Ecto neural progenitor cell (in vitro differentiated cells): ENCODE measurements at places on chromosomes 3 and 15.

GRCh38 chr15:56019060-56019793, 25.8 kb upstream of the NEDD4 start:
- no peak for DNase-seq

DNA sequence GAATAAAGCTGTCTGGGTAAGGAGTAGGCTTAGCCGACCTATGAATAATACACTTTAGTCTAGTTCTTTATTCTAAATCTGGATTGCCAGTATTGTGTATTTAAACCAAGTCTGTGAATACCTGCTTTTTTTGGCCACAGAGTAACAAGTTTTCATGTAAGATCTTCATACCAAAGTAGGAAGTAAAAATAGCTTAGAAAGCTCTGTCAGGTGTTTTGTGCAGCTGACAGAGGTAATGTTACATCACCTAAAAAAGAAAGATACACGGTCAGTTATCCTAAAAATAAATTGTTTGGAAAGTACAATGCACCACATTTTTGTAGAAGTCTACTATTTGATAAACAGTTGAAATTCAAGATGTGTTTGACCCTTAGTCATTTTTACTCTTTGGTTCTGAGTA, 16.5 kb downstream of the CALML4 start:
- DNase-seq = no peak

GRCh38 chr3:50652709-50653108, 22.0 kb upstream of the DOCK3 start:
- DNase-seq = no peak

DNA sequence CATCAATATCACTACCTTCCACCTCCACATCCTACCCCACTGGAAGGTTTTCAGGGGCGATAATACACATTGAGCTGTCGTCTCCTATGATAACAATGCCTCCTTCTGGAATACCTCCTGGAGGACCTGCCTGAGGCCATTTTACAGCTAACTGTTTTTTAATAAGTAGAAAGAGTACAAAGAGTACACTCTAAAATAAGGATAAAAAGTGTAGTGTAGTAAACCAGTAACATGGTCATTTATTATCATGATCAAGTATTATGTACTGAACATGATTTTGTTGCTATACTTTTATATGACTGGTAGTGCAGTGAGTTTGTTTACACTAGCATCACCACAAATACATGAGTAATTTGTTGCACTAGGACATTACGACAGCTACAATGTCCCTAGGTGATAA, 46.6 kb upstream of the SSR3 start:
- DNase-seq = no peak

- DNase-seq = no peak
Measured at GRCh38 chr3:189773056-189773455, 141.9 kb downstream of the TP63 start.

DNA sequence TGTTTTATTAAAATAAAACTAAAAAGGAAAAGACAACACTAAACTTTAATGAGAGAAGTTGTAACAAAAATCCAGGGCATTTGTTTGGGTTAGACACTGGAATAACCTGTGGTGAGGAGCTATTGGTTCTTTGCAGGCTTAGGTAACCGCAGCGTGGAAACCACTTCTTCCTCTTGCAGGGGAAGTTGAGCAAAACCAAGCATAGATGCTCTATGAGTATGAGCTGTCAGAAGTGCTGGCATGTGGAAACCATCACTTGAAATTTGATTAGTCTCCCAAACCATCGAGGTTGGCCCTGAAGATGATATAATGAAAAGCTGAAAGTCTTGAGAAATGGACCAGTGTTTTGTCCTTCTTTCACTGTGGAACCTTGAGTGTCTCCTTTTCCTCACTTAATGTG, 127.1 kb upstream of the RBMS3 start:
- DNase-seq = no peak

- DNase-seq = no peak
Measured at GRCh38 chr3:43638594-43639447, 17.0 kb upstream of the ANO10 start.

DNA sequence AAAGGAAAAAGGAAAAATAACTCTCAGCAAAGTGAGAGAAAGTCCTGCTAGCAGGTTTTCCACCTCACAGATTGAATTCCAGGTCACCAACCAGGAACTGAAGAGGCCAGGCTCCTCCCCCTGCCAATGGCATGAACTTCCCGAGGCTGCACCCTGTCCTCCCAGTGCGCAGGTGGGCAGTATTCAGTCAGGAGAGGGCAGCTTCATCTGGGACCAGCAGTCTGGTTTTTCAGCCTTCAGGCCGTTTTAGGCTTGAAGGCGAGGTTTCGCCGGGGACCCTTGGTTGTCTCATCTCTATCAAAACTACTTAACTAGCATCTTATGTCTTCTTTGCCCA, 41.2 kb downstream of the TRAT1 start:
- no peak for DNase-seq

- no peak for DNase-seq
Measured at GRCh38 chr15:78440375-78441373, 2.7 kb downstream of the IREB2 start.

GRCh38 chr3:3625544-3626271, 173.5 kb upstream of the LRRN1 start:
- DNase-seq = no peak

DNA sequence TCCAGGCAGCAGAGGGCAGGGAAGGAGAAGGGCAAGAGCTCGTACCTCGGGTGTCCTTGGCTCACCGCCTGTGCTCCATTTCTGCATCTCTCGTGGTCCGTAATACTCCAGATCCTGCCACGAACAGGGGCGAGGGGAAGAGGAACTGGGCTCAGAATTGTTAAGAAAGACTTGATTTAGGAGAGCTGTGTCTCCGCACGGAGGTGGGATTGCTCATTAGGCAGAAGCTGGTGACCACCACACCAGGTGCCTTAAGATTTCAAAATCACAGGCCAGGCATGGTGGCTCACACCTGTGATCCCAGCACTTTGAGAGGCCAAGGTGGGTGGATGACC, 37.2 kb upstream of the BDH1 start:
- DNase-seq = no peak
